Trophoblast cell (in vitro differentiated cells and primary cell): ENCODE measurements at places on chromosomes 7 and 10.

DNA sequence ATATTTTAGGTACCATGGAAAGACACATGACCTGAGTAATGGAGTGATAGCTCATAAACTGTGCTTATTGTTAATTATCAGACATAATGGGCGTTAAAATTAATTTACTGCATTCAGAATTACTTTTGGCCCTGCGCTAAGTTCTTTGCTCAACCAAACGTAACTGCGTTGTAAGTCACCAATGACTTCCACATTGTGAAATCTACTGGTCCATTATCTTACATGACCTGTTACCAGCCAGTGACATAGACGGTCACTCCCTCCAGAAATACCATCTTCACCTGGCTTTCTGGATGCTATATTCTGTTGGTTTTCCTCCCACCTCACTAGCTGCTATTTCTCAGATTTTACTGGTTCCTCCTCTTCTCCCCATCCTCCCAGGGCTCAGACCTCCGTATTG lies 5.0 kb upstream of the GIGYF1 start:
- peak; percentile 61 for DNase-seq

- DNase-seq, result no peak
These were observed 98.5 kb downstream of the WDR11 start for GRCh38 chr10:120949609-120950031.

DNA sequence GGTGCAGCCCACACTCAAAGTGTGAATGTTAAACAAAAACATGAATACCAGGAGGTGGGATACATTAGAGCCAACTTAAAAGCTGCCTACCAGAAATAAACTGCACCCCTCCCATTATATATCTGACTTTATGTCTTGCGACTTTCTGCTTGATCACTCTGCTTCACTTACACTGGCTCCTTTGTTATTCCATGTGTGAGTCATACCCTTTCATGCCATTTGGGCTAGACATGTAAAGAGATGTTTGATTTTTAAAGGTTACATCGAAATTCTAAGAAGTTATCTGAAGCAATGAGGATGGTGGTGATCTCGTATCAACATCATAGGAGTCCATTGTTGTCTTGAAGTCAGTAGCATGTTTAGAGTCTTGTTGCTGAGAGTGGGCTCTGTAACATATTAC lies 31.6 kb upstream of the ETV1 start:
- no peak for DNase-seq

DNA sequence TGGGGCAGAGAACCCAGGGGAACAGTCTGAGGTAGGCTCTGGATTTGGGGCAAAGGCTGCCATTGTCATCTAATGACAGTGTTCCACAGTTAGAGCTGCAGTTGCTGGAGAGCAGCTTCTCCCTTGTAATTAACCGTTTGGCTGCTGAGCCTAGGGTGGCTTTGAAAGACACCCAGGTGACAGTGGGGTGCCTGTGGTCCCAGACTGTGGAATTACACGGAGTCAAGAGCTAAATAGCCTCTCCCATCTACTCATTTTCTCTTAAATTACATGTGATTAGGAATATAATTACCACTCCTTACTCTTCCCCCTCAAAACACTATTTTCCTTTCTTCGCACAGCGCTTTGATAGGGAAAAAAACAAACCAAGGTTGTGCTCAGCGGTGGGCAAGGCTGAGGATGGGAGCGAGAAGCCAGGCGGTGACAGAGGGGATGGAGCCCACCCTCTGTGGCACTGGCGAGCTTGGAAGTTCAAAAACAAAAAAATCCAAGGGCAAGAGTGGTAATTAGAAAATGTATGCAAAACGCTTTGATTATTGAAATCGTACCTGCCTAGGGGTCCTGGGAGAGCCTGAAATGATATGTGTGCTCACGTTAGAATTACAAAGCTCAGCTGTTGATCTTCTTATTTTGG lies 44.1 kb downstream of the BAMBI start:
- no peak for DNase-seq

DNA sequence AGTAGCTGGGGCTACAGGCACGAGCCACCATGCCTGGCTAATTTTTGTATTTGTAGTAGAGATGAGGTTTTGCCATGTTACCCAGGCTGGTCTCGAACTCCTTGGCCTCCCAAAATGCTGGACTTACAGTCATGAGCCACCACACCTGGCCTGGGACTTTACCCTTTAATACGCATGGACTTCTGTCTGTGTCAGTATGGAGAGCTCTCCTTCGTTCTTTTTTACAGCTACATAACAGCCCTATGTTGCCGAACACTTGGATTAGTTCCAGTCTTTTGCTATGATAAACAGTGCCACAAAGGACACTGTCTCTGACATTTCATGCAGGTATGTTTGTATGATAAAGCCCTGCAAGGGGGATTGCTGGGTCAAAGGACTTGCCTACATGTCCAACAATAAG lies 10.9 kb upstream of the OAT start:
- no peak for DNase-seq
